Anterior cingulate cortex (tissue), 58 donors: ENCODE measurements at places on chromosomes 3 and 15.

GRCh38 chr3:72340476-72341379 is 507.5 kb downstream of the SHQ1 start:
- DNase-seq, result no peak

DNA sequence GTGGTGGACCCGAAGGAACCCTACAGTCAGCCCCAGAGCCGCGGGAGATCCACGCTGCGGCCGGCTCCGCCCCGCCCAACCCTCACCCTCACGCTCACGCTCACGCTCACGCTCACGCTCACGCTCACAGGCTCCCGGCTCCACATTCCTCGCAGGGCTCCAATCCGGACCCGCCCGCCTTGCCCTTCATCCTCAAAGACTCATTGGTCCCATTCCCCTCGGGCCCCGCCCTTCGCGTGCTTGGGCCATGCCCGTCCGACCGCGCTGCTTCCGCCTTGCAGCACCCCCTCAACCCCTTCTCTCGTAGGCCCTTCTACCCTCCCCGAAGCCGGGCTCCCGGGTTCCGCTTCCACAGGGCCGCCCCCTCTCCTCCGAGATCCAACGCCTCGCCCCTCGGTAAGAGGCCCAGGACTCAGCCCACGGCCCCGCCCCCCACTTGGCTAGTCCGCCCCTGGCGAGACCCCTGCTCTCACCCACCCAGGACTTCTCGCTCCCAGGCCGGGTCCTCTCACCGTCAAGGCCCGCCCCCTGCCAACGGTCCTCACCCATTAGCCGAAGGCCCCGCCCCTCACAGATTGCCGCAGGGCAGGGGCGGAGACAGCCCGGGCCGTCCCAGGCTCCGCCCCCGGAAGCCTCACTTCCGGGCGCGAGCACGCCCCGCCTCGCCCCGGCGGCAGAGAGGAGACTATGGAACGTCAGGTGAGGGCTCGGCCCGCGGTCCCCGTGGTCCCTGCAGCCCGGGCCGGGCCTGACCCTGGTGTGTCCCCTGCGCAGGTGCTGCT is at the start of gene APEH:
Gene APEH, plus strand, starts transcription at position 637 of the 782 bp plus-strand sequence. Its CDS starts 51 bp downstream, at position 688.
- DNase-seq, result no peak

- no peak for DNase-seq
Observed at GRCh38 chr15:37824717-37825382, 109.6 kb upstream of the TMCO5A start.

DNA sequence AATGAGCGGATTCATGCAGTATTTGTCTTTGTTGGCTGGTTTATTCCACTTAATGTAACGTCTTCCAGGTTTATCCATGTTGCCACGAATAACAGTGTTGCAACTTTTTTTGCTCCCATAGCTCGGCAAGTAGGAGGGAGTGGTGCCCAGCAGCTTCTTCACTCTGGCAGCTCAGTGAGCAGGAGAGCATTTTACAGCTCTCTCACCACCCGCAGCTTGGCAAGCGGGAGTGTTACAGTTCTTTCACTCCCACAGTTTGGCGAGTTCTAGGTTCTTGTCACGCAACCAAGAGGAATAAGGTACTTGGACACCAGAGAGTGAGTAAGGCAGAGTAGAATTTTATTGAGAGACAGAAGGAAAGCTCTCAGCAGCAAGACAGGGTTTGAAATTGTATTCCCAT is 935.2 kb downstream of the TBL1XR1 start:
- DNase-seq, result no peak

DNA sequence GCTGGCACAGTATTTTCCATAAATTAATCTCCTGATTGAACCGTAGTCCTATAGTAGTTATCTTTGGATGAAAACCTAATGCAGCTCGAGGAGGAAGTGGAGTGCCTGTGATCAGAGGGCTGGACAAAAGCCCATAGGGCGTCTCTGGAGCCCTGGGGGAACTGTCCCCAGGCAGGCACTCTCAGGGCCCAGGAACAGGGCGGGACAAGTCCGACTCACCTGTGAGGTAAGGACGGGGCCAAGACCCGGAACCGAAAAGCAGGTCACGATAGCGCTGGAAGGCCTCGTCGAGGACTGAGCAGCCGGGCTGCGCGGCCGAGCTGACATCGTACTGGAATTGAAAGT is 341 bp downstream of the HEXA start:
- DNase-seq, result no peak

DNA sequence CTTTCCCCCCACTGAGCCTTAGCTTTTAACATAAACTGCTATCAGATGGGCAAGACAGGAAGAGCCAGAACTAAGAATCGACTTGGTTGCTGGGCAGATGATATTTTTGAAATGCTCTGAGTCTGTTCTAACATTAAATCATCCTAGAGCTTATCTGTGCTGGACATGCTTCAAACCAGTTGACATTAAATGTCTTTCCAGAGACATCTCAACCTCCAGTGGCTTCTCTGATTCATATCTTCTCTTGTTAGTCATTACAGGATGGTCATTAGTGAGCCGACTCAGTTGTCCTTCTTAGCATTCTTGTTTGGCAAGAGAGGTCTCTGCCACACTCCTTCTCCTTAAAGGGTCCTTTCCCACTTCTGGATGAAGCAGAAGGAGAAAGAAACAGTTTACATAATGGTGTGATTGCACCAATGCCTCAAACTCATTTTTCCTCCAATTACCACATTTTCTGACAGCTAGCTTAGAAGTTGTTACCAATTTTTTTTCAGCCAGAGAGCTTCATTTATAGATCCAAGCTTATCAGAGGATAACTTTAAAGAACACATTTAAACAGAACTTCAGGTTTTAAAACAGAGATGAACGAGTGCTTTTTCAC is 21.7 kb upstream of the SYN2 start:
- no peak for DNase-seq

- no peak for DNase-seq
Observed at GRCh38 chr3:101722394-101723173, 1.8 kb upstream of the CEP97 start.
